ENCODE measurements at places on chromosomes 11 and 22. TPM values are rescaled to one million over a fixed set of nuclear protein-coding genes. Genes with fewer than 3 reads are reported as not detected.
A peak's percentile ranks its signal among the peaks of the same experiment; 100 is the strongest.

- no peak overlapping the region for H3K27ac ChIP-seq
- no peaks in the 10 kb centered on the region for H3K36me3 ChIP-seq
- no peak for DNase-seq
- peaks cover 3% of the 10 kb centered on the region for H3K27me3 ChIP-seq
- no peaks in the 10 kb centered on the region for H3K4me1 ChIP-seq
Measured at GRCh38 chr11:44404736-44405395, 94.9 kb upstream of the ALX4 start.

DNA sequence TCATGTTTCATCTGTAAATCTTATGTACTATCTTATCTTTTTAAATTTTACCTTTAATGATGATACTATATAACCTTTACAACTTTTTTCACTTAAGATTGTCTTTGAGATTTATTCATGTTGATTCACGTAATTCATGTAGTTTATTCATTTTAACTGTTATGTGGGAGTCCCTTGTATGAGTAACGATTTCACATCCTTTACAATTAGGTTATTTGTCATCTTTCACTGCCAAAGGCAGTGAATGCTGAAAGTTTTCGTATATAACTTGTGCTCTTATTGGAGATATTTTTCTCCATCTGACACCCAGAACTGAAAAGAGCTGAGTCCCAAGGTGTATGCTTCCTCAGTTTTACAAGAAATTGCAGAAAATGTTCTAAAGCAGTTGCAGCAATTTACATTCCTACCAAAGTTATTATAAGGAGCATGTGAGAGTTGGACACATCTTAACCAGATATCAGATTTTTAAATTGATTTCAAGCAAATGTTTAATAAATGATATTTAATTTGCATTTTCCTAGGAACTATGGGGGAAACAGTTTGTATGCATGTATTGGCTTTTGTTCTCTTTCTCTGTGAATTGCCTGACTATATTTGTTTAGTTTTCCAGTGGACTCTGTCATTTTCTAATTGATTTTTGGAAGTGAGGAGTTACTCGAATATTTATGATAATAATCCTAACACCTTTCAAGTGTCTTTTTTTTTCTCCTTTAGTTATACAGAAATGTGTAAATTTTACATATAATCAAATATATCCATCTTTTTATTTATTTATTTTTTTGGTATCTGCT lies 6.4 kb downstream of the ARL14EP start:
- H3K27ac ChIP-seq, result no peak overlapping the region
- peaks cover 31% of the 10 kb centered on the region for H3K36me3 ChIP-seq
- no peaks in the 10 kb centered on the region for H3K4me1 ChIP-seq
- H3K27me3 ChIP-seq, result no peaks in the 10 kb centered on the region

DNA sequence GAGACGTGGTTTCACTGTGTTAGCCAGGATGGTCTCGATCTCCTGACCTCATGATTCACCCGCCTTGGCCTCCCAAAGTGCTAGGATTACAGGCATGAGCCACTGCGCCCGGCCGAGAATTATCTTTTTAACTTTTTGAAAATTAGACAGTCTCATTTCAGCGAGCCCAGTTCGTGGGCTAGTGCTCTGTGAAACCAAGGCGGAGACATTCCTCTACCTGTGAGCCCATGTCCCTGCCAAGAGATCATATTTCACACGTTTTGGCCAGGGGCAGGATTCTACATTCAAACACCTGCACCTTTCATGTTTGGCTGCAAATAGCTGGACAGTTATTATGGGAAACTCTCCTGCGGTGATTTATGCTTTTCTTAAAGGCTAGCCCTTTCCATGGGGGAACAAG lies 60.3 kb downstream of the IRAG1 start:
- H3K27me3 ChIP-seq, result no peaks in the 10 kb centered on the region
- no peak overlapping the region for H3K27ac ChIP-seq
- H3K36me3 ChIP-seq, result no peaks in the 10 kb centered on the region
- no peaks in the 10 kb centered on the region for H3K4me1 ChIP-seq

DNA sequence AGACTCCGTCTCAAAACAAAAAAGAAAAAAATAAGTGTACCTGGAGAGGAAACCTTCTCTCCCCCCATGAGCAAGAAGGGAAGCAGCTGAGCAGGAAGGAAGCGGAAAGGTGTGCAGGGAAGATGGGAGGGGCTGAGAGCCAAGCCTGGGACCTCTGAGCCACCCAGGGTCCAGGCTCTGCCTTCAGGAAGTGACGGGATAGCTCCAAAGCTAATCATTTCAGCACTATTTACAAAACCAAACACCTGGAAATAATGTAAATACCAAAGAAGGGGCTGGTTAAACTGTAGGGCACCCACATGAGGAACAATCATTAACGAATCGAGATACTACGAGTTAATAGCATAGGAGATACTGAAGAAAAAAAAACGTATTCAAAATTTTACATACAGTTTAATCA lies 27.9 kb downstream of the ARRB1 start:
- no peaks in the 10 kb centered on the region for H3K27me3 ChIP-seq
- DNase-seq, result no peak
- peaks cover 16% of the 10 kb centered on the region for H3K4me1 ChIP-seq
- no peaks in the 10 kb centered on the region for H3K36me3 ChIP-seq
- H3K27ac ChIP-seq, result no peak overlapping the region

GRCh38 chr11:20226933-20227332 lies 66.7 kb upstream of the DBX1 start:
- no peak for DNase-seq
- H3K27me3 ChIP-seq, result no peaks in the 10 kb centered on the region
- H3K27ac ChIP-seq, result no peak overlapping the region
- H3K36me3 ChIP-seq, result no peaks in the 10 kb centered on the region
- no peak overlapping the region for H3K4me3 ChIP-seq

GRCh38 chr22:23020659-23021293 lies 49.5 kb upstream of the GNAZ start:
- no peaks in the 10 kb centered on the region for H3K36me3 ChIP-seq
- no peak for DNase-seq

DNA sequence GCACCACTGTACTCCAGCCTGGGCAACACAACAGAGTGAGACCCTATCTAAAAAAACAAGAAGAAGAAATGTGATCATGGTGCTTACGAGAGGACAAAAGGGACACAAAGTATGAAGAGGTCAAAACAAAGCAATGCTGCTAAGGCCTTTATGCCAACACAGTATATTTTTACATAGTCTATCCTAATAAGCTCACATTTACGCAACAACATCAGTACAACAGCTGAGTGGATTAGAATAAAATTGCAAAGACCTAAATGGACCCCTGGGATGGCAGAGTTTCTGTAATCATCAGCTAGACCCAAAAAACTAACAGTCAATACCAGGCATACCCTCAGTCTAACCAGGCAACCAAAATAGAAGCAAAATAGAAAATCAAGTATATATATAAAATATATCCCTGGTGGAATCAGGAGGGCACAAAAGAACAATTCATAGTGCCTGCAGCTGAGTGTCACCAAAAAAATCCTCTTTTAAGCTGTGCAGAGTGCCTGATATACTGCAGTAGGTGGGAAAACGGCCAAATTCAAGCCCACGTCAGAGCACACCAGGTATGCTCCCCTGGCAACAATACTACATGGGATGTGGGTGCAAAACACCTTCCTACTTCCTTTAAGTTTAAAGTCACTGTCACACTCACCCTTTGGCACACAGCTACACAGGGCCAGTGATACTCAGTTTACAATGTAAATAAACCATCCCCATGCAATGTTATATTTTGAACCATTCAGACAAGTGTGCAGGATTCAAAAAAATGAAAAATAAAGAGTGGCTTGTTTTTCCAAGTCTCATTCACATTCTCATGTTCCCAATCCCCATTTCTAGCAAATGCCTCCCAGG lies 57.8 kb downstream of the RBFOX2 start:
- DNase-seq, result no peak
- no peaks in the 10 kb centered on the region for H3K36me3 ChIP-seq
- peak overlapping the region; percentile 27 for H3K27ac ChIP-seq

DNA sequence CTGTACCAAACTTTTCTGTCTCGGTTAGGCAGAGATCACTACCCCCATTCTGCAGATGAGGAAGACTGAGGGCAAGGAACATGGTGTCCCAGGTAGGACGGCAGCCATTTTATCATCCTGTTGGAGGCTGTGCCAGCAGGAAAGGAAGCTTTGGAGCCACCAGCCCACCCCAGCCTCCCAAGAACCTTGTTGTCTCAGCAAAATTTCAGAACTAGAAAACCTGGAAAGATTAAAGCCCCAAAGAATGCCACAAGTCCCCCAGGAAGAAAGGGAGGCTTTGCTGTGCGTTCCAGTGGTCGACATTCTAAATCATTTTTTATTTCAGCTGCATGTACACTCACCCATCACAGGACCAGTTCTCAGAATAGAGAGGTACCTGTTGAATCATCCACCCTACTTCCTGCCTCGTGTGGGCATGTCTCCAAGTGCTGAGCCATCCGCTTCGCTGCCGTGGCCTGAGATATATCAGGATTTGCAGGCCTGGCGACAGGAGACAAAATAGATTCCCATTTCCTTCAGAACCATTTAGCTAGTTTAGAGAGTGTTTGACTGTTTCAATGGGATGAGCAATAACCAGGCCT lies 13.0 kb upstream of the EIF3D start:
- no peaks in the 10 kb centered on the region for H3K36me3 ChIP-seq
- DNase-seq, result peak; percentile 61
- H3K27ac ChIP-seq, result peak overlapping the region; percentile 34
- H3K4me1 ChIP-seq, result peaks cover 24% of the 10 kb centered on the region

DNA sequence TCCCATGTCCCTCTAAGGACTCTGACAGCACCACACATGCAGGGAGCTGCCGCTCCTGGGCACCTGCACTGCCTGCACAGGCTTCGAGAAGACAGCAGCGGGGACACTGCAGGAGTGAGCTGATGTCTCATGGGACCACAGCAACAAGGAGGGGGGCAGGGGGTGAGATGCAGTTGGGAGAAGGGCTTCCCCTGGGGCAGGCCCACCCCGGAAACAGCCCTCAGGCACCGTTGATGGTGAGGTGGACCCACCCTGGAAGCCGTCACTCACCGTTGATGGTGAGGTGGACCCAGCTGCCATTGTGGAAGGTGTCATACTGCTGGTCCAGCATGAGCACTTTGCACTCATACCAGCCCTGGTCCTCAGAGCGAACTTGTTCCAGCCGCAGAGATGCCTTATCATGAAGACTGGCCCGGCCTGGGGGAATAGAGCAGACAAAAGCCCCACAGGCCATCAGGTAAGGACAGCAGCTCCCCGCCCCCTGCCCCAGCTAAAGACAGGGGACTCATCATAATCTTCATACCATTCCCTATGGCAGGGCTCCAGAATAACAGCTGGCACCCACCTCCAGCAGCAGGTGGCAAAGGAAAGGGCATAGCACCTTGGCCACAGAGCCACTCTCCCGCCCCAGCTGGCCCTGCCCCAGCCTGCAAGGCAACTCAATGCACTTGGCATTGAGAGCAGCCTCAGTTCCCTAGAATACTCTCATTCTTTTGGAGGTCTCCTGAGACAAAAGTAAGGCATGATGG lies 12.6 kb downstream of the IGSF9B start:
- H3K27me3 ChIP-seq, result no peaks in the 10 kb centered on the region
- no peak overlapping the region for H3K4me3 ChIP-seq
- no peaks in the 10 kb centered on the region for H3K36me3 ChIP-seq

DNA sequence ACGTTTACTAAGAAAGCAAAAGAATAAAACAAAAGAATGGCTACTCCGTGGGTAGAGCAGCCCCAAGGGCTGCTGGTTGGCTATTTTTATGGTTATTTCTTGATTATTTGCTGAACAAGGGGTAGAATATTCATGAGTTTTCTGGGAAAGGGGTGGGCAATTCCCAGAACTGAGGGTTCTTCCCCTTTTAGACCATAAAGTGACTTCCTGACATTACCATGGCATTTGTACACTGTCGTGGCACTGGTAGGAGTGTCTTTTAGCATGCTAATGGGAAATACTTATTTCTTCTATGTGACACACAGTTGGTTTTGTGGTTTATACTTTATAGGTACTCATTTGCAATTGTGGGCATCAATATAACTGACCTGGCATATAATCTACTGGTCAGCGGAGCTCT lies 56.3 kb downstream of the SLN start:
- no peak overlapping the region for H3K27ac ChIP-seq
- no peak for DNase-seq
- no peaks in the 10 kb centered on the region for H3K27me3 ChIP-seq
- H3K4me1 ChIP-seq, result no peaks in the 10 kb centered on the region

DNA sequence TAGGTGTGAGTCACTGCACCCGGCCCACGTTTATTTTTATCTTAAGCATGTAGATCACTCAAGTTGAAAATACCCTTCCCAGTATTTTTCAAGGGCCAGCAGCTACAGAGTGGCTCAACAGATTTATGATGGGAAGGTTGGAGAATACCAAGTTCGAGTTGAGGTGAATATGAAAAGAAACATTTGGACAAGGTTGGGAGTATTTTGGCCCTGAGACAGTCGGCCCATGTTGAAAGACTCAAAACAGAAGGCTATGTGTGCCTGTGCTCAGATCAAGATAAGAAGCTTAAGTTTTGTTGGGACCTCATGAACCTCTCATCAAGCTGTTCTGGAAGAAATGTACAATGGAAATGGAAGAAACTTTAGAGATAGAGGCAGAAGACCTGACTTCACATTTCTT lies 199.1 kb downstream of the DBX1 start:
- H3K36me3 ChIP-seq, result no peaks in the 10 kb centered on the region
- H3K27me3 ChIP-seq, result no peaks in the 10 kb centered on the region
- no peak overlapping the region for H3K4me3 ChIP-seq
- H3K27ac ChIP-seq, result no peak overlapping the region

- DNase-seq, result no peak
- no peak overlapping the region for H3K4me3 ChIP-seq
- H3K27ac ChIP-seq, result no peak overlapping the region
- no peaks in the 10 kb centered on the region for H3K36me3 ChIP-seq
Measured at GRCh38 chr11:43747130-43747802, 66.7 kb downstream of the HSD17B12 start.

- no peaks in the 10 kb centered on the region for H3K27me3 ChIP-seq
- peak overlapping the region; percentile 58 for H3K27ac ChIP-seq
- H3K4me3 ChIP-seq, result no peak overlapping the region
- peak; percentile 33 for DNase-seq
- H3K36me3 ChIP-seq, result peaks cover 16% of the 10 kb centered on the region
Measured at GRCh38 chr22:27988704-27989103, 69.6 kb upstream of the PITPNB start.

- DNase-seq, result no peak
- peaks cover 3% of the 10 kb centered on the region for H3K27me3 ChIP-seq
- no peaks in the 10 kb centered on the region for H3K4me1 ChIP-seq
- no peak overlapping the region for H3K4me3 ChIP-seq
- no peaks in the 10 kb centered on the region for H3K36me3 ChIP-seq
Measured at GRCh38 chr11:5224538-5225479, 2.1 kb downstream of the HBB start.

DNA sequence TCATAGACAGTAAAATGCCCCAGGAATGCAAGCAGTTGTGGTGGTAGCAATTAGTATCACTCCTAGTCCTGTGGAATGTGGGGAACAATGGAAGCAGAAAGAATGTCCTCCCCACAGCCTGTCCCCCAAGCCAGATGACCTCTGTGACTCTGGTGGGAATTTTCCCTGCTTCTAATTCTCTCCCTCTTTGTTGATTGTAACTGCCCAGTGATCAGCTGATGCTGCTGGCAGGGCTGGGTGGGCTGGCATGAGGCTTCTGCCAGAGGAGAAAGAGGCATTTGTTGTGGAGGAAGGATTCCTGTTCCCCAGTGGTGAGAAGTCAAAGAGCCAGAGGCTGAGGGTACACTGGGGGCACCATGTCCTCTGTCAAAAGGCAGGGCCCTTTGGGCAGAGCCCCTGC lies 116.7 kb upstream of the NCAM1 start:
- peak overlapping the region; percentile 77 for H3K27ac ChIP-seq
- no peak overlapping the region for H3K4me3 ChIP-seq
- H3K4me1 ChIP-seq, result peaks cover 13% of the 10 kb centered on the region
- DNase-seq, result peak; percentile 72
- H3K36me3 ChIP-seq, result no peaks in the 10 kb centered on the region

The BIRC3 gene
- total RNA-seq, result 0.68 TPM

The PRG2 gene
- not detected for total RNA-seq

The IGLL1 gene
- total RNA-seq, result not detected

The CDC42EP2 gene
- total RNA-seq, result 16.6 TPM

The MMP13 gene
- total RNA-seq, result not detected

The APOA1 gene
- total RNA-seq, result not detected

The SEZ6L gene
- not detected for total RNA-seq

All from SJSA1 (cell line).